Posterior cingulate gyrus (tissue), 11 donors: ENCODE measurements at places on chromosomes 2 and 18.

DNA sequence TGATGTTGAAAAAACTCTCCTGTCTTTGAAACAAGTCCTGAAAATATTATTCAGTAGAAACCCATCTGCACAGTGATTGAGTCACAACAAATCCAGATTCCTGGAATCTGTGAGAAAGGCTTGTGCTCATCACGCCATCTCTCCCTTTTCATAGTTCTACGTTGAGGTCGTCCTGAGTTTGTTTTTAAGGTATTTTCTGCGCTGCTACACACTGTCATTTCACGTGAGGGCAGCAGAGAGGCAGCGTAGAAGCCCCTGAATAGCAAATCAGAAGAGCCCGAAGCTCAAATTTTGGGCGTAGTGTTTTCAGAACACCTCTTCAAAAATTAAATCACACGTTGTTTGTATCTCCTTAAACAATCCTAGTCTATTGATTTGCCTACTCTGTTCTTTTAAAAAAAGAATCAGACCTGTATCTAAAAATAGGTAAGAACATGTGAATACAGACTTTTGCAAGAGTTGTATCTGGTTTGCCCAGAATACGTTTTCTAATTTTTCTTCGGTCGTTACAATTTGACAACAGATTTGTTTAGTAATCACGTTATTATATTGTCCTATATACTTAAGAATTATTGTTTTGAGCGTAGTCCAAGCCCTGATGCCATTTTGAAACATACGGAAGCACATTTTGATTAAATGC, 61.6 kb upstream of the SLC38A11 start:
- DNase-seq: no peak

GRCh38 chr2:124480958-124481357, 455.9 kb downstream of the CNTNAP5 start:
- no peak for DNase-seq

- DNase-seq: no peak
These were observed 7.9 kb upstream of the CCBE1 start for GRCh38 chr18:59705145-59705544.

DNA sequence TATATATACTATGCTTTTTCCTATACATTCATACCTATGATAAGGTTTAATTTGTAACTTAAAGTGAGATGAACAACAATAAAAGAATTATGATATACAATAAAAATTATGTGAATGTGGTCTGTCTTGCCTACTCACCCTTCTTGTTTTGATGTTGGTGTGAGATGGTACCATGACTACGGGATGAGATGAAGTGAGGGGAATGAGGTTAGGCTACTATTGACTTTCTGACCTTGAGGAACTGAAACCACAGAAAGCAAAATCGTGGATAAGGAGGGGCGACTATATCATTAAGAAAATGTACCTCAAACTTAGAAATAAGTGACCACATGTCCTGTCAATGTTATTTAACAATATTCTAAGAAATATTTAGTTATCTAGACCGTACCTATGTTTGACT, 103.9 kb upstream of the PPP1CB start:
- no peak for DNase-seq

DNA sequence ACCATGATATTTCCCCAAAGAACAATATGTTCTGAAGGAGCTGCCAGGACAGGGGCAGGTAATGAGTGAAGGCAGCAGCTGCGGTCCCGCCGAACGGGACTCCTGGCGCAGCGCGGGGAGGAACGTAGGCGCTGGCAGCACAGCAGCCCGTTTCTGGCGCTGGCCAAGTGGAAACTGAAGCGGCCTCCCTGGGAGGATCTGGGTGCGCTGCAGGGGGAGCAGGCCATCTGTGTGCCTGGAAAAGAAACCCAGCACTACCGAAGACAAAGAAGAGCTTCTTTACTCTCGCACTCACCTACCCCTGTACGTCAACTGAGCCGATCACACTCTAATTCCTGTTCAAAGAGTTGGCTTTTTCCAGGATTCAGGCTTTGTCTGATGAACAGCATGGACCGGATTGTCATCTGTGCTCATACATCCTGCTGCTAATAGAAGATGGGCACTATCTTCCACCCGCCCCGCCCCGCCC, 11.8 kb downstream of the G6PC2 start:
- DNase-seq: peak; percentile 51

- DNase-seq: peak; percentile 93
These were observed 206.7 kb downstream of the MGAT5 start for GRCh38 chr2:134460583-134460998.

DNA sequence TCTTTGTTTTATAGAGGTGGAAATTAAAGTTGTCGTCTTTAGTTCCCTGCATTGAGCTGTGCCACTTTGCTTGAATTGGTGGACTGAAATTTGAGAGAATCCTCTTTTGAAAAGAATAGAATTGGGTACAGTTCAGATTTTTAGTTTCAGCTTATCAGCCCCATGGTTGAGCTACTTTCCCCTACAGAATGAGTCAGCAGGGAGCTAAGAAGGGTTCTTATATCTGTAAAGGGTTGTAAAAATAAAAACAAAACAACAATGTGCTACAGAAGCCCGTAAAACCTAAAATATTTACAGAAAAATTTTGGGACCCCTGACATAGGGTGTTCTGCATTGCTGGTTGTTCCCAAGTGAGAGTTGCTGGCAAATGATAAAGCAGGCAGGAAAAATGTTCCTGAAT, 12.6 kb downstream of the SLC20A1 start:
- DNase-seq: no peak

- no peak for DNase-seq
These were observed 230.4 kb downstream of the SP3 start for GRCh38 chr2:173734797-173735196.

- no peak for DNase-seq
These were observed 104.3 kb upstream of the PXDN start for GRCh38 chr2:1848599-1848995.

- DNase-seq: no peak
These were observed 49.7 kb upstream of the RAPH1 start for GRCh38 chr2:203584784-203585183.

GRCh38 chr2:101273056-101273455, 20.4 kb downstream of the CNOT11 start:
- DNase-seq: no peak

DNA sequence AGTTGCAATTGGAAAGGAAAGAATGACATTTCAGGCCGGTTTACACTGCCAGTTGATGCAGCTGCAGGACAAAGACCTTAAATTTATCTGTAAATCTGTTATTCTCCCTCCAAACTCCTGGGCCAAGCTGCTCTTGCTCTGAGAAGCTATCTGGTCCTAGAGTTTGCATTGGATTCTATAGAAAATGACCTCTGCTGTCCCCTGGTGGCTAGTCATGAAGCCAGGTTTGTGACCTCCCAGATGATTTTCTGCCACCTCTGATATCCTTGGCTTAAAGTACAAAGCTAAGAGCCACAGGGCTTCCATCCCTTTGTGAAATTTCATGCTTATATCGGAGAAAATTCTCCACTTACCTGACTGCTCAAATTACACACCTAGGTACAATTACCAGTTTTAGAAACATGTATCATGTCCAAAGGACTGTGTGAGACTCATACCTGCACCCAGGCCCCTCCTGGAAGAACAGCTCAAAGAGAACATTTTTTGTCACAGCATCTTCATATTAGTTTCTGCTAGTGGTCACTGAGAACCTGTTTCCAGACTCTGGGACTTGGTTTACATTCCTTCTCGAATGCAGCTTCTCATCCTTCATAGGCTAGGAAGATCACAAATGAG, 28.9 kb upstream of the IER3IP1 start:
- DNase-seq: no peak

GRCh38 chr2:58890865-58891525, 649.9 kb upstream of the FANCL start:
- DNase-seq: no peak

DNA sequence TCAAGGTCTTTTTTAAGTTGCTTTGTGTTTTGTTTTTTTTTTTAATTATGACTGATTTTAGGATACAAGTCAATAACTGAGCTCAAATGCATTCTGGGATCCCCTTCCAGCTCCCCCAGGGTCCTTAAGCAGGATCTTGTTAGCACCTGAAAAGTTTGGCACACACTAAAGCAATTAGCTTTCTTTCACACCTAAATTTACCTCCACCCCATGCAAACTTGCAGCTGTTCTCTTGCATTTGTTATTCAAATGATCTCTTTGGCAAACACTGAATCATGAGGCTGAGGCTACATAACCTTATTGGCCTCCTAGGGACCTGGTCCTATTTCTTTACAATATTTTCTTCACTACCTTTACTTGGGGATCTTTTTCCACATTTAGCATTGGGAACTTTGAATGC, 2026.1 kb upstream of the CELF4 start:
- DNase-seq: no peak

DNA sequence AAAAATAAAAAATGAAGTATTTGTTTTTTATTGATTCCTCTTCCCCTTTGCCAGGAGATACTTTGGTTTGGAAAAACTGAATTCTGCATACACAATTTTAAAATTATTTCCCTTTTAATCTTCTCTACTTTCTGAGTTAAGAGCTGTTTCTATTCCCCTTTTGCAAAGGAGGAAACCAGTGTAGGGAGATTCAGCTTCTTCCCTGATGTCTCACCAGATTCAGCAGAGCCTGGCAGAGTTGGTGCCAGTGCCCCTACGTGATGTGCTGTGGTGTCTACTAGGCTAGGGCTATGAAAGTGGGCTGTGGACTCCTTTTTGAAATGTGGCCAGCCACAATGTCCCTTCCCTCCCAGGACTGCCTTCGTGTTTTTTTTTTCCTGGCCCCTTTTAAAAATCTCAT, 2.4 kb downstream of the RPE start:
- no peak for DNase-seq

DNA sequence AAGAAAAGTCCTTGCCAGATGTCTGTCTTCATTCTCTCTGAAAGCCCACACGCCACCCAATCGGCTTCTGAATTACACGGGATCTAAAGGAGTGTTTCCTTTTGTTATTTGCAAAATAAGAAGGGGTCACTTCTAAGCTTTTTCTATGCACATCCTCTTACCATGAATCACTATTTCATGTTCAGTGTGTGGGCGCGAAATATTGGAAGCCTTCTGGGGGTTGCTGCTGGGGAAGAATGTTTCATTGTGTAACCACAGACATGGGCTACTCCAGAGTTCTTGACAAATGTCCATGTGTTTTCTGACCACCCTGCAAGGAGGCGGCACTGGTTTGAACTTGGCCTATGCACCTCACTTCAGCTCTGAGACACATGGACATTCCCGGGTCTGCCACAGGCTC, 133.6 kb upstream of the APCDD1 start:
- DNase-seq: no peak

DNA sequence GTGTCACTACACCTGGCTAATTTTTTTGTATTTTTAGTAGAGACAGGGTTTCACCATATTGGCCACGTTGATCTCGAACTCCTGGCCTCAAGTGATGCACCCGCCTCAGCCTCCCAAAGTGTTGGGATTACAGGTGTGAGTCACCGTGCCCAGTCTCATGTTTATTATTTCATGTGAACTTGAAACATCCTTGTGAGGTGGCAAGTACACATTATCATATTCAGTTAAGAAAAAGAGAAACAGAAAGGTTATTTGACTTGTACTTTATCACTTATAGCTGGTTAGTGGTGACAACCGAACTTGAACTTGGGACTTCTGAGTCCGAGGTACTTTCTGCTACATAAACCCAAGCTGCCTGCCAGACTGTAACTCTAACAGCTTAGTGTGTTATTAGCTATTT, 24.4 kb downstream of the ABHD3 start:
- no peak for DNase-seq

DNA sequence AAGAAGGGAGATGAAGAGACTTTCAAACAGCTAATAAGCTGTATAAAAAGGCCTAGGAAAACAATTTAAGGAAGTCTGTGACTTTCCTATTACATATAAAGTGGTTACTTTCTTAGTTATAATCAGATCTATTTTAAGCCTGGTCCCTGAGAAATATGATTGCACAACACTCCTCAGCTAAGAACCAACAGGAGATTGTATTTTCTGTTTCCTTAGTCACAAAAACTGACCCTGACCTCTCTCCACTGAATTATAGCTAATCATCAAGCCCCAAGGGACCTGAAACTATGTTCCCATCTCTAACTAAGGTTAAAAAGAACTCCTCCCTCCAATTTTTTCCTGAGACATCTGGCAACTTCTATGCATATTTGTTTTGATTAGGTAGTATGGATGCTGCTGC, 106.9 kb downstream of the ROCK1 start:
- DNase-seq: no peak

GRCh38 chr2:193818801-193819499, 1624.2 kb upstream of the TMEFF2 start:
- no peak for DNase-seq

GRCh38 chr2:55567298-55567697, 47.8 kb downstream of the CFAP36 start:
- no peak for DNase-seq

DNA sequence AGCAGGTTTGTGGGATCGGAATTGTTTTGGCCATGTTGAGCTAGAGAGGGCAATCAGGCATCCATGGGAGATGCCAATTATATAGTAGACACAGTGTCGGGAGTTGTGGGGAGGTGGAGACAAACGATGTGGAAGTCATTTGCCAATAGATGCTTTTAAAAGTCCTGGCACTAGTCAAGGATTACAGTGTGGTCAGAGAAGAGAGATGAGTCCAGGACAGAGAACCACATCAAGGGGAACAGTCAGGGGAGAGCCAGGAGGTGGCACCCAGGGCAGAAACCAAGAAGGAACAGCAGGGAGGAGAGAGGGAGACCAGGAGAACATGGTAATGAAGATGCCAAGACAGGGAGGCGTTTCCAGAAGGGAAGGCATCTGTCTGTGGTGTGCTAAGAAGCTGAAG, 81.2 kb downstream of the ARL4C start:
- no peak for DNase-seq

DNA sequence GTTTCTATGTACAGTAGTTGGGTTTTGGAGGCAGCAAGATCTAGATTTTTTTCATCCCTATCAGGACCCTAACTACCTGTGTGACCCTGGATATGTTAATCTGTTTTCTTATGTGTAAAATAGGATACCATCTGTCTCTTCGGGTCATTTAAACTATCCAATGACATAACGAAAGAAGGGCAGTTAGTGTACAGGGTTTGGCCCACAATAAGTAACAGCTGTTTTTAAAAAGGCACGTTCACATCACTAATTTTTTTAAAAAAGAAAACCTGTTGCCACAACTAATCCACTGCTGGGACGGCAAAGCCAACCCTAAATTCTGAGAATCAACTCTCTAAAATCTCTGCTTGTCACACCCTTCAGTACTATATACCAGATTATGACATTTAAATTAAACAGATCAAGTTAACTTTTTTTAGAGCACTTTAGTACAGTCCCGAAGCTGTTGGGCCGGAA, 869 bp downstream of the USP40 start:
- no peak for DNase-seq

DNA sequence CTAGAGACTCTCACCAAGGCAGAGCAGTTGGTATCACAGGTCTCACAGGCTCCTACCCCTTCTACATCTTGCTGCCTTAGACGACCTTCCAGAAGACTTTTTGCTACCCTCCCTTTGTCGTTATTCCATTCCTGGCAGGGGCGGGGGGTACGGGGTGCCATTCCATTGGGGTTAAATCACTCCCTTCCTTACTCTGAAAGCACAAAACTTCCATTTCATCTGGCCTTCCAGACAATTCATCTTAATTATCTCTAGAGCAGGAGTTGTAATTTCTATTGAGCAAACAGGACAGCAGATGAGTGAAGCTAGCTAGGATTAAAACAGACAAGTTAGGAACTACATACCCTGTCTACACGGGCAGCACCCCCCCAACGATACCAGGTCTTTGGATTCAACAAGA, 276.2 kb upstream of the TANK start:
- DNase-seq: no peak

GRCh38 chr2:127175751-127176354, 44.2 kb downstream of the CYP27C1 start:
- DNase-seq: peak; percentile 23

GRCh38 chr2:85405201-85406059, 4.7 kb downstream of the CAPG start:
- no peak for DNase-seq
